ENCODE measurements at places on chromosomes 3 and 15.

DNA sequence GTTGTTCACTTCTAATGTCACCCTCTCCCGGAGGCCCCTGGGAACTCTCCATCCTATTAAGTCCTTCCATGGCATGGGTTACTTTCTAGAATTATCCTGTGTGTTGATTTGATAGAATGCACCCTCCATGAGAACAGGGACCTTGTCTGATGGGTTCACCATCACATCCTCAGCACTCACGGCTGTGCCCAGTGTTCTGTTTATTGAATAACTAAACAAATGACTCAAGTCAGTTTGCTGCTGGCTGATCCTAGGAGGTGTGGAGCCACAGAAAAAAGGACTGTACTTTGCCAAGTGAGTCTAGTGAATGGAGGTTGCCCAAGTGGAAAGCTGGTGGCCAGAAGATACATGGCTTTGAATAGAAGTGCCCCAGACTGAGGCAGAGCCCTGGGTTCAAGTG is 48.5 kb upstream of the RAB6B start:
- DNase-seq, result no peak

GRCh38 chr3:78689378-78689777 is 1078.4 kb downstream of the ROBO1 start:
- DNase-seq, result no peak

GRCh38 chr15:50940506-50940905 is 32.0 kb downstream of the AP4E1 start:
- DNase-seq, result no peak

DNA sequence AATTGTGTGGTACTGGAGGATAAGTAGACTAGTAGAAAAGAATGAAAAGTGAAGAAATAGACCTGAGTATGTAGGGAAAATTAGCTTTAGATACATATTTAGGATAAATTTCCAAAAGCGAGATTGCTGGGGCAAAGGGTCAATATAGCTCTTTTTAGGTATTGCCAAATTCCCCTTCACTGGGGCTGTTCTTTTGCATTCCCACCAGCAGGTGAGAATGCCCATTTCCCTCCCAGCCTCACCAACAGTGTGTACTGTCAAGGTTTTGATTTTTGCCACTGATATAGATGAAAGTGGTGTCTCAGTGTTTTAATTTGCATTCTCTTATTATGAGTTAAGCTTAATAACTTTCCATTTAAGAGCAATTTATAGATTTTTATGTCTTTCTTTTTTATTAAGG is 35.7 kb upstream of the BHLHE40 start:
- DNase-seq, result no peak

GRCh38 chr15:72965671-72966070 is 86.6 kb upstream of the NEO1 start:
- DNase-seq, result no peak

GRCh38 chr15:79943820-79944219 is 27.2 kb downstream of the BCL2A1 start:
- DNase-seq, result no peak

DNA sequence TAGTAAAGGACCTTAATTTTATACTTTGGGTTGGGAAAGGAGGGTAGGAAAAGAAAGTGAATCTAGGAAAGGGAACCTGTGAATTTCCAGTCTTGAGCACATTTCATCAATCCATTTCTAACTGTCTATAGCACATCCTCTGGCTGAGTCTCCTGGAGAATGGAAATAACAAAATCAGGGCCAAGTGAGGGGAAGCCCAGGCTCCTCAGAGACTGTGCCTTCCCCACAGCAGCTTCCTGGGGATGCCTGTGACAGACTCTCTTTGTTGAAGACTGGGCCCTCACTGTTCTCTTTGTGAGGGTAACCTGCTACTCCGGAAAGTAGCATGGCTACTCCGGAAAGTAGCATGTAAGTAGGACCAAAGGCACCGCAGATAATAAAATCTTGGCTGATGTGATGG is 22.6 kb upstream of the CSPG5 start:
- DNase-seq, result no peak

DNA sequence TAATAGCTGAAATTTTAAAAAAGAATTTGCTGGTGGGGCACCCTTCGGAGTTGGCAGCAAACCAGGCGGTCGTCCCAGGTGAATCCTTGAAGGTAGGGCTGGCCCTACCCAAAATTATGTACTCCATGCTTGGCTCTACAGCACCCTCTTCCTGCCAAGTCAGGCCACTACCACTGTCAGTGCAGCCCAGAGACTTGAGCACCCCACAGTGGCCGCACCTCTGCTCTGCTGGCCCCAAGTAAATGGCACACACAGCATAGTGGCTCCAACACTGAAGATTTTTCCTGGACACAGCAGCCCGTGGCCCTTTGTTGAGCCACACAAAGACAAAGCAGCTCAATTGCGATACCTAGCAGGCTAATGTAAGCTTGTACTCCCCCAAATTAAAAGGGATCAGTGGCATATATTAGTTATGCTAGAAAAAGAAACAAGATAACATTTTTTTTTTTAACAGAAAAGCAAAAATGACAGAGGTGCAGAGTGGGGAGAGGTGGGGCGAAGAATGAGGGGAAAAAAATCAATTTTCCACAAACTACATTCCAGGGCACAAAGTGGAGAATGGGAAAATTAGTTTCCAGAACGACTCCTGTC is 250.5 kb downstream of the UACA start:
- DNase-seq, result peak; percentile 83

GRCh38 chr3:195849322-195850074 is 37.8 kb upstream of the MUC4 start:
- no peak for DNase-seq

GRCh38 chr3:31981206-31982181 is at the start of the genes OSBPL10 and ZNF860:
OSBPL10 (minus strand) TSS chr3:31981262; CDS start chr3:31981179, 83 bp downstream.
ZNF860 (plus strand) TSS chr3:31981750; CDS start chr3:31989080, 7,330 bp downstream.
- DNase-seq, result peak; percentile 93

GRCh38 chr3:49238274-49239127 is 38.5 kb downstream of the C3orf62 start:
- DNase-seq, result no peak

DNA sequence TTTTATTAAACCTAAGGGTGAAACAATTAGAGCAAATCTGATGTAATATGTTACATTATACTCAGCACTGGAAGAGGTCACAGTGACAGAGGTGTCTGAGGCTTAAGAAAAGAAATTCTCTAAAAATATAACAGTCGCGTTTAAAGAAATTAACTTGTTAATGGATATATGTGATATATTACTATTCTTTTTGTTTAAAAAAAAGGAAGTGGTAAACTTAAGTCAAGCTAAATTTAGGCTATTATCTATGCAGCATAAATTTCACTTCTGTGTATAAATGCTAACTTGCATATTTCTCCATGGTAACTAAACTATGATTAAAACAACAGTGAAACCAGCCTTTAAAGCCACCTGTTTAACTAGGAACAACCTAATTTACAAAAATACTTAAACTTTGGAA is 191.3 kb downstream of the FOXP1 start:
- no peak for DNase-seq

GRCh38 chr3:52054661-52055511 is 1.5 kb downstream of the DUSP7 start:
- DNase-seq, result no peak

- no peak for DNase-seq
These were observed 11.6 kb downstream of the TAMM41 start for GRCh38 chr3:11835028-11835639.

GRCh38 chr3:62830727-62831322 is 44.4 kb downstream of the CADPS start:
- DNase-seq, result no peak

DNA sequence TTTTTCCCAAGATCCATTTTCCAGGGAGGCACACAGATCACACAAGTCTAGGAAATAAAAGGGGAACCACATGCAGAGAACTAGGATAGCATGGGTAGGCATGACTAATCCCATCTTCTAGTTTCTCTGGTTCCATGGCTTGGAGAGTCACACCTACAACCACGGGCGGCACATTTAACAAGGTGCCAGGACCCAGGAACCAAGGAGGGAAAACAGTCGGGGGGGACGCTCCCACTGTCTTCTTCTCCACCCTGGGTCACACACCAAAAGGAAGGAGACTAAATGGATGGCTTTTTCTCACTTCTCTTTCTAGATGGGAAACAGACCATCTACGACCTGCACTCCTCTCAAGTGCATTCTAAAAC is 4.6 kb upstream of the SMCO1 start:
- DNase-seq, result no peak

DNA sequence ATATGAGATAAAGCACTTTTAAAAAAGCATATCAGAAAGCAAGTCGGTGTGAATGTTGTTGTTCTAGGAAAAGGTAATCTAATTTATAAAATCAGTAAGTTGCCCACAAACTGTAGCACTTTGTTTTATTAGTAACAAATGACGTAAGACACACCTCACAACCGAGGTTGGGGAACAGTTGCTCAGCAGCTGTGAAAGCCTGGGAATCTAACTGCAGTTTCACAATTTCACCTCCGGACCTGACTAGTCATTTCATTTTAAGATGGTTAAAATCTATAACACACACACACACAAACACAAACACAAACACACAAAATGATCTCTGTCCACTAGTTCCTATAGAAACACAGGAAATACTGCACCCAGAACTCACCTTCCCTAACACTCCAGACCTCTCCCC is 406.7 kb upstream of the NR2F2 start:
- DNase-seq, result no peak

DNA sequence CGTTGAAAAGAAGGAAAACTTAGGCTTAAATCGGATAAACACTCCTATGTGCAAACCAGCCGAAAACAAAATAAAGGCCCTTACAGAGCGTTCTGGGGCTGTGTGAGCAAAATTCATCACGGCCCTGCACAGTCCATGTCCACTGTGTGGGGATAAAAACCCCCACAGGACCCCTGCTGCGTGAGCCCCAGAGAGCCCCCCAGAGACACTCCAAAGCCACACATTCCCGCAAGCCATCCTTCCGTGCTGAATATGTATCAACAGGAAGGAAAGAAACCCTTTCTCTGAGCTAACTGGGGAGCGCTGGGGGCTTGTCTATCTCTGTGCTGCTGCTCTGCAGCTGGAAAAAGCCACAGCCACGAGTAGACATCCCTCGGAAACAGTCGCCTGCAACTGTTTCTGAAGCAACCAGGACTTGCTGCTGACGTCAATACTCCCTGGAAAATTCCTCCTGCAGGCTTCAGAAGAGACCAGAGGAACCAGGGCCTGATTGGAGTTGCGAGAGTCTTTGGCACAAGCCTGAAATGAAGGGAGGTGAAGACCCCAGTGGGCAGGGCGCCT is 72.7 kb downstream of the NUP210 start:
- DNase-seq, result peak; percentile 21

- DNase-seq, result no peak
These were observed at the start of gene SCG5 for GRCh38 chr15:32641517-32642059. SCG5 (plus strand) TSS chr15:32641710; CDS start chr15:32643593, 1,883 bp downstream.

- no peak for DNase-seq
These were observed 33.6 kb downstream of the HEG1 start for GRCh38 chr3:125022206-125022605.

DNA sequence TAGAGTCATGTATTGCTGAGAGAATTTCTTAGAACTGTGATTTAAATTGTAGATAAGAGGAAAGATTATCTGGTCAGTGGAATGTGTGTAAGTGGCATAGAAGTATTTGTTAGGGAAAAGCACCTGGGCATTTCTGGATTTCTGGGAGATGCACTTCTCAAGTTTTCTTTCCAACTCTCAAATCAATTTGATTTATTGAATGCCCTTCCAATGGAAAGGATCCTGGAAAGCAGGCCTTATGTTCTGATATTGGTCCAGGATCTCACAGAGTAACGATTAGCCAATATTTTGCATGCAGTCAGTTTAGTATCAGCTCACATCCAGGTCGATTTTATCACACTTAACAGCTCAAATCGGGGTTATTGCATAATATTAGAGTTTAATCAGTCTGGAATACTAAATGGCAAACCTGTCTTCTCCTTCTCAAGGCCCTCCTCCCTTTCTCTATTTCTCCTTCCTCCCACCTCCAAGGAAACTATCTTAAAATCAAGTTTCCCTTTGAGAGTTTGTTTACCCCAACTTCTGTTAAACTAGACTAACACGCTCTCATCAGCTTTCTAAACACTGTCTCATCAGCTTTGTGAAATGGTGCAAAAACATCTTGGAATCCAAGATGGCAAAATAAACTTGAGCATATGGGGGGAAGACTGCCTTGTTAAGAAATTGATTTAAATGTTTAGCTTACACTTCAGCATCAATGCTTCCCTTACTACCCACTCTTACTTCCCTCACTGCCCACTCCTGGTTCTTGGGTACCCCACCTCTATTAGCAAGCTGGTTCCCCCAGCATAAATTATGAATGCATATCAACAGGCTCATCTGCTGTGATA is 9.5 kb downstream of the SOX2 start:
- no peak for DNase-seq

- DNase-seq, result no peak
These were observed 16.1 kb upstream of the AGBL1 start for GRCh38 chr15:86063356-86064095.
